ENCODE measurements at places on chromosomes 16 and 17.

DNA sequence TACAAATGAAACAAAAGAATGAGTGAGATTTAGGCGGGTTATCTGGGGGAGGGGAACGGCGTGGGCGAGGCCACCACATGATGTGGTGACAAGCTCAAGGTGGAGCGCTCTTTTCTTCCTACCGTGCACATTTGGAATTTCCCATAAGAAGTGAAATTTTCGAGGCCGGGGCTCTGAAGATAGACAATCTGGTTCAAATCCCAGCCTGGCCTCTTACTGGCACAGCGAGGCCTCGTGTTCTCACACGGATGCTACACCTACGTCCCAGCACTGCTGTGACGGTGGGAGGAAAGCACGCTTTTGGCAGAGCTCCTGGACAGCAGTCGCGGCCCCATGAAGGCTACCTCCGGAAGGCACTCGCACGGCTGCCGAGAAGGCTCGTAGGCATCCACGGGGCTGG, 25.2 kb downstream of the ZDHHC7 start:
- DNase-seq: no peak

GRCh38 chr17:58809564-58809936, 53.9 kb downstream of the PPM1E start:
- no peak for DNase-seq

GRCh38 chr16:69633375-69633774, 67.6 kb downstream of the NFAT5 start:
- DNase-seq: no peak

GRCh38 chr17:2685696-2686095, 25.9 kb downstream of the CLUH start:
- no peak for DNase-seq

GRCh38 chr17:9968881-9969280, 63.8 kb upstream of the RCVRN start:
- no peak for DNase-seq

GRCh38 chr16:89176147-89176690, 4.7 kb downstream of the CDH15 start:
- no peak for DNase-seq

DNA sequence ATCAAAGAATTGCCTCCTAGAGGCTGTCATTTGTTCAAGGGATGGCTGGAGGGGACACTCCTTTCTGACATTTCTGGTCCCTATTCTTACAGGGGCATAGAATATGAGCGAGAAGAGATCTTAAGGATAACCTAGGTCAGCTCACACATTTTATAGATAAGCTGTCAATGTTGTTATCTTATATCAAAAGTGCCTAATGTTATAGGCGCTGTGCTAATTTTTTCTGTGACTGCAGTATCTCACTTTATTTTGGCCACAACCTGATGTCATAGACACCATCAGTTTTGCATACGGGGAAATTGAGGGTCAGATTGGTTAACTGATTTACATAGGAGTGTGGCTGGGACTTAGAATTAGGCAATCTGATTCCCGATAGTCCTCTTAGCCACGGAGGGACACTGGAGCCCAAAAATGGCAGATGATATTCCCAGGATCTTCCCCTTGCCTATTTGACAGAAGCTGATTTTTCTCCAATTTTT, 1.2 kb downstream of the CPD start:
- DNase-seq: no peak

- DNase-seq: no peak
Measured at GRCh38 chr17:8905331-8905730, 37.9 kb upstream of the PIK3R6 start.

DNA sequence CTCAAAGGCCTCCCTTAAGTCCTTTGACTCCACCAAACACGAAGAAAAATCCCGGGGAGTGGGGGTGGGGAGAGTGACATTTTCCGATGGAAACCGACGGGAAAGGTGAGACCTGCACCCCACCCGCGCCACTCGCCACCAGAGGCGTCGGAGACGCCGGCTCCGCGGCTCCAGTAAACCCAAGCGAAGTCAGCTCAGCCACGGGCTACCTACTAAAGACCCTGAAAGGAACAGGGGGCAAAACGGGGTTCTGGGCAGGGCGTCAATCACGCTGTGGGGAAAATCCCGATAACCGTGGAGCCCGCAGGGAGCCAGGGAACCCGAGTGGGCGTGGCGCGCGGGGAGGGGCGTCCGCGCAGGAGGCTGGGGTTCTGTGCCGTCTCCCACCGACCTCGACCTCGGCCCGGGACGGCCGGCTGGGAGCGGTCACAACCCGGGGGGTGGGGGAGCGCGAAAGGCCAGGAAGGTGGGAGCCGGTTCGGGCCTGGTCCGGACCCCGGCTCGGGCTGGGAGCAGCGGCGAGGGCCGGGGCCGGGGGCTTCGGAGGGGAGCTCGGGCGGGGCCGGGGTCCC, 565 bp downstream of the WDR45B start:
- peak; percentile 57 for DNase-seq

DNA sequence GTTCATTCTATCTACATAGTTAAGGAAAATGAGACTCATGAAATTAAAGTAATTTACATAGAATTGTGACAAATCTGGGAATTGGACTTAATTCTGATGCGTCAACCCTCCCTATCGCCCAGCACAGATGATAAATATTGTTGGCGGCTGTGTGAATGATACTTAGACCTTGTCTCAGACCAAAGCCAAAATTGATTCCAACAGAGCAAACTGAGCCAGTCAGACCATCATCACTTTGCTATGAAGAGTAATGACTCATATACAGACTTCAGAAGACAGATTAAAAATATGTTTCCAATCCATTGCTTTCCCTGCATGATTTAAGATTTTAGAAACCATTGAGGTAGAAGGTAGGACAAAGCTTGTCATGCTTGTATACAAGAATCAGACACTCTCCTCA, 1156.7 kb upstream of the CDH8 start:
- DNase-seq: no peak

GRCh38 chr17:10741416-10742135, 11.8 kb upstream of the TMEM220 start:
- no peak for DNase-seq

DNA sequence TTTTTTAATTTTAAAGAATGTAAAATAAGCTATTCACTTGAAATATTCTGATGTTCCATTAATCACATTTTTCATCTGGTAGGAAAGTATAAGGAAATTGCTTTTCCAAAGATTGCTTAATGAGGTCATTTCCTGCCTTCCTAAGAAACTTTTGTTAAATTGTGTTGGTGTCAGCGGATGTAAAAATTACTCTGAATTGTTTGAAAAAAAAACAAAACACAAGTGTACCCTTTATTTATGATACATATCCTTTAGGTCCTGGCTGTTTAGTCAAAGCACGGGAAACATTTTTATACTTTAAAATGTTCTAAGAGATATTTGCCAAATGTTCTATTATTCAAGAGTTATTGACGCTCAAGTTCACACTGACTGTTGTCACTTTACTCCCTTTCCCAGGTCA, 1357.4 kb upstream of the GOT2 start:
- no peak for DNase-seq
